ENCODE measurements at places on chromosomes 4 and X. TPM values are rescaled to one million over a fixed set of nuclear protein-coding genes. Genes with fewer than 3 reads are reported as not detected.

DNA sequence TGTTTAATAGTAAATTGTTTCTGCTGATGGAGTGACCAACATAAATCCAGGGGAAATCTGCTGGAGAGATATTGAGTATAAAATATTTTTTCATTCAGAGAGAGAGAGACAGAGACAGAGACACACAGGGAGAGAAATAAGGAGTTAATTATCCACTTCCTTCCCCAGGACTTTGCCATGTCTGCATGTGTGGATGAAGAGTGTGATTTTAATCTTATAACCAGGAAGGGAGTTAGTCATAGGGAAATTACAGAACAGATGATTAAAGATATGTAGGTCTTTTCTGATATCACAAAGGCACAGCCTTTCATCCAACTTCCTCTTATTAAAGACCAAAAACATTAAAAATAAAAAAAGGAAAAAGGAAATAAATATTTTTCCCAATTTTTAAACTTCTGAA is 526.3 kb downstream of the SPRY1 start:
- no peak for DNase-seq
- no peak overlapping the region for H3K27ac ChIP-seq
- H3K36me3 ChIP-seq, result no peaks in the 10 kb centered on the region
- no peaks in the 10 kb centered on the region for H3K27me3 ChIP-seq
- H3K4me1 ChIP-seq, result peaks cover 8% of the 10 kb centered on the region

DNA sequence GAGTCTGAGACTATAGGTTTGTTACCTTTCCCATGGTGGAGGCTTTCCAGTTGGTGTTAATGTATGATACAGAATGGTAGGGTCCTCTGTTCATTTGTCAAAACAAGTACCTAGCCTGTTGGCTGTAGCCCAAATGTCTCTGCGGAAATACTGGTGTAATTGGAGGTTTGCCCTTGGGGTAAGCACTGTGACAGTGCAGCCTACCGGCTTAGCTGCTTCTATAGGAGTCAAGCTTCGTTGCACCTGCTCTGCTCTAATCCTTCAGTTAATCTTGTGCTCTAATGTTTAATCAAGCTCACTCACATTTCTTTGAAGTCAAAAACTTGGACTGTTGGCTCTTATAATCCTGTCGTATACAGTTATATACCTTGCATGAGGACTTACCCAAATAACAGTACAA is 203.4 kb downstream of the CCNG2 start:
- H3K4me1 ChIP-seq, result no peaks in the 10 kb centered on the region
- H3K36me3 ChIP-seq, result no peaks in the 10 kb centered on the region
- H3K27me3 ChIP-seq, result no peaks in the 10 kb centered on the region
- no peak for DNase-seq

DNA sequence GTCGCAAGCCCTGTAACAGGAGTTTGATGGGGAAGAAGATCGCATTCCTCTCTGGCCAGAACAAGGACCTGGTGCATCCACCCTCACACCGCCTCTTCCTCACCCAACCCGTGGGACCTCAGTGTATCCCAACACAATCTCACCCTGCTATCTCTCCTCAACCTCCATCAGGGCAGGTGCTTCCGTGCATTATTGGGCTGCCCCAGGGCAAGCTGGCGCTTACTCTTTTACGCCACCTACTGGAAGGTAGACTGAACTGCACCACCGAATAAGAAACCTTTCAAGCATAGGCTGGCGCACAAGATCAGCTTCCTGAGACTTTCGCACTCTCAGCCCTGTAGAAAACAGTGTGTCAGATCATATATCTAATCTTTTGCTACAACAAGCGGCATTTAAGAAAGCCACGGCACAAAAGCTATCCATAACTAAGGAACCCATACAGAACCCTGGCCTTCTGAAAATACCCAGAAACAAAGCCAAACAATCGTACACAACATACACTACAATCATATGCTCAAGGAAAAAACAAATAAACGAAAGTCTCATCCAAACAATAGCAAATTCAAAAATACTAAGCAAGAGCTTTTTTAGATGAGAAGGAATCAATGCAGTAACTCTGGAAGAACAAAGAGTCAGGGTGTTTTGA is 209.3 kb downstream of the UGT8 start:
- H3K27me3 ChIP-seq, result no peaks in the 10 kb centered on the region
- H3K27ac ChIP-seq, result no peak overlapping the region
- no peaks in the 10 kb centered on the region for H3K36me3 ChIP-seq
- no peaks in the 10 kb centered on the region for H3K4me1 ChIP-seq
- no peak overlapping the region for H3K4me3 ChIP-seq
- DNase-seq, result no peak

DCHS2 gene
- total RNA-seq, result 0.32 TPM

GYPB gene
- not detected for total RNA-seq

IL15 gene
- total RNA-seq, result 6.6 TPM

DNA sequence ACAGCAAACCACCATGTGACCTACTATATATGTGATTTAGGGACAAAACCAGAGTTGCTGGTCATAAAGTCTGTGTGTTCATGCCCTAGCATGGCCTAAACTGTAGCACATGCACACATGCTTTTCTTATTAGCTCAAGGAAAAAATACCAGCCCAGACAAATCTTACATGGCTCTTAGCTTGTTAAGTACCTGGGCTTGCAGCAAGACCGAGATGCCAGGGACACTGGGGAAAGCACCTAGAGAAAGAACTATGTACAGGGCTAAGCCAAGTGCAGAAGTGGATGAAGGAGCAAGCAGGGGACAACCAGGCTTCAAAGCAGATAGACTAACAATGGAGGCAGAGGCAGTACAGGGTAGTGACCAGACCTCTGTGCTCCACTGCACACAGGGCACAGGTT is 3.4 kb upstream of the GABRE start:
- H3K4me1 ChIP-seq, result no peaks in the 10 kb centered on the region
- no peak overlapping the region for H3K27ac ChIP-seq
- no peak overlapping the region for H3K4me3 ChIP-seq
- H3K27me3 ChIP-seq, result no peaks in the 10 kb centered on the region

DNA sequence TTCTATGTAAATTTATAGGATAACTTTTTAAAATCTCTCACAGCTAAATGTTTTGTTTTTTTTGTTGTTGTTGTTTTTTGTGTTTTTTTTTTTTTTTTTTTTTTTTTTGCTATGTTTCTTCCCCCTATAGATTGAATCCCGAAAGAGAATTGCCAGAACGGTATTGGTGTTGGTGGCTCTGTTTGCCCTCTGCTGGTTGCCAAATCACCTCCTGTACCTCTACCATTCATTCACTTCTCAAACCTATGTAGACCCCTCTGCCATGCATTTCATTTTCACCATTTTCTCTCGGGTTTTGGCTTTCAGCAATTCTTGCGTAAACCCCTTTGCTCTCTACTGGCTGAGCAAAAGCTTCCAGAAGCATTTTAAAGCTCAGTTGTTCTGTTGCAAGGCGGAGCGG is 4.1 kb downstream of the BRS3 start:
- no peak overlapping the region for H3K27ac ChIP-seq
- H3K36me3 ChIP-seq, result no peaks in the 10 kb centered on the region
- H3K4me1 ChIP-seq, result no peaks in the 10 kb centered on the region
- no peak overlapping the region for H3K4me3 ChIP-seq

- H3K36me3 ChIP-seq, result no peaks in the 10 kb centered on the region
- DNase-seq, result no peak
- H3K27ac ChIP-seq, result no peak overlapping the region
Measured at GRCh38 chr4:75030649-75031235, 97.8 kb downstream of the PARM1 start.

TMSB15C gene
- total RNA-seq, result 1.0 TPM
